D341Med (cell line): ENCODE measurements at places on chromosomes 7 and 10.

DNA sequence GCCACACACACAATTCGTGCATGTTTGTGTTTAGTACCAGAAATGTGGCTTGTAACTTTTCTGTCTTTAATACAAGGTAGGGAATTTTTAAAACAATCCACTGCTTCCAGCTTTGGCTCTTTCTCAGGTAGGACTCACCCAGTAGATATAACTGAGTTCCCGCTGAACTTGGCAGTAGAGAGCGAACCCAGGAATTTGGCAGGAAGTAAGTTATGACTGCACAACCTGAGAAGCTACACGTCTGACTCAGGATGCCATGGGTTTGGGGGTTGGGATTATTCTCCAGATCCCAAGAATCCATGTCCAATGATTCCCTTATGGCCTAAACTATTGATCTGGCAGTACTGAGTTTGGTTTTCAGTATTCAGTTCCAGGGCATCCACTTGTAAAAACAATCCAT, 499.7 kb downstream of the CALN1 start:
- no peak for DNase-seq

- no peak for DNase-seq
Observed at GRCh38 chr10:11705722-11706121, 36.5 kb upstream of the ECHDC3 start.

- no peak for DNase-seq
Observed at GRCh38 chr10:1410032-1410431, 327.3 kb downstream of the ADARB2 start.

- DNase-seq: peak; percentile 71
Observed at GRCh38 chr10:59865101-59865500, 41.3 kb downstream of the CCDC6 start.

DNA sequence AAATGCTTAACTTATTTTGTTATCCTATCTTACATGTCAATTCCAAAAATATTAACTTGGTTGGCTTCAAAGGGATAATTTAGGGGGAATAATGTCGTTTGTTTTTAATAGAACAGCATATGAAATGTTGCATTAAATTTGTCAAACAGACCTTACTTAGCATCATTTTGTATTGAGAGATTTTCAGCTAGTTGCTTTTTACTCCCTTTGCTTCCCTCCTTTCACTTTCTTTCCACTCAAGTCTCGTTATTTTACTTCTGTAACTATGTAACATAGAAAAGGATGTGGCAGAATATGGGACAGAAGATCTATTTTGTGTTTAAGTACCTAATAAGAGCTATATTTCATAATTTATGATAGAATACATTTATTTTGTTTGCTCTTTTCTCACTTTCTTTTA, 2.6 kb downstream of the PHYHIPL start:
- no peak for DNase-seq

- no peak for DNase-seq
Observed at GRCh38 chr10:28113202-28113601, 114.3 kb upstream of the ODAD2 start.

- peak; percentile 60 for DNase-seq
Observed at GRCh38 chr7:121873289-121874194, 581 bp downstream of the PTPRZ1 start.
